Muscle of arm (tissue), 14 donors: ENCODE measurements at places on chromosomes 12 and 14.

- no peak for DNase-seq
Observed at GRCh38 chr12:120134307-120134980, 17.9 kb upstream of the RAB35 start.

GRCh38 chr14:79916892-79917291 lies 294.4 kb downstream of the DIO2 start:
- no peak for DNase-seq

DNA sequence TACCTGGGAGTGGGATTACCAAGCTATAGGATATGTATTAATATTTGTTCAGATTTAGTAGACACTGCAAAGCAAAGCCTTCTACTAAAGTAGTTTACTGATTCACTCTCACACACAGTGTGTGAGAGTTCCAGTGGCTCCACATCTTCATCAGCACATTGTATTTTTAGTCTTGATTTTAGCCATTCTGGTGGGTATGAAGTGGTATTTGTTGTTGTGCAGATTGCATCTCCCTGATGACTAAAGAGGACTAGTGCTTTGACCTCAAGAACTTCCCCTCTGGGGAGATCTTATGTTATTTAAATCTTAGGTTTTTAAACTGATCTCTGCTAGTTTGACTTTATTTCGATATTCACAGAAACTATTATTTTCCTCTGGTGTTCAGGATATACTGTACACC lies 479.7 kb upstream of the RGS6 start:
- no peak for DNase-seq

- DNase-seq: no peak
Observed at GRCh38 chr12:93741659-93742109, 64.5 kb downstream of the CRADD start.

GRCh38 chr14:95037273-95037672 lies 120.1 kb downstream of the DICER1 start:
- no peak for DNase-seq

GRCh38 chr12:46382408-46382963 lies 9.9 kb upstream of the SLC38A2 start:
- DNase-seq: no peak

- no peak for DNase-seq
Observed at GRCh38 chr12:62113366-62114011, 146.7 kb upstream of the USP15 start.

DNA sequence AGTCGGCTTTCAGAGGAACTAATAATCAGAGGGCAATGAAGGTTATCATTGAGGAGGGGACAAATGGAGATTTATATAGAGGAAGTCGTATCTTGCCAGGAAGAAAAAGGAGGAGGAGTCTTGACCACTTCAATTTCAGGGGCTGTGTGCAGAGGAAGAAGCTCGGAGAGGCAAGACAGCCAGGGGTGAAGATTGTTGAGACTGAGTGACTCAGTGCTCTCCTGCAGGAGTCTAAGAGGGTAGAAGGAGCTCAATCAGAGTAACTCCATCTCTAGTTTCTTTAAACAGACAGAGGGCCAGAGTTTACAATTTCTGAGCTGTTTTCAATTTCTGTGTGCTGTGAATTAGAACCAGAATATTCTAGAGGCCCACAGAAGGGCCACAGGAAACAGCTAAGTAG lies 439.3 kb upstream of the PRICKLE1 start:
- no peak for DNase-seq

GRCh38 chr12:6872073-6873048 lies 742 bp downstream of the SPSB2 start:
- DNase-seq: peak; percentile 90

- no peak for DNase-seq
Observed at GRCh38 chr12:26848156-26848825, 15.3 kb upstream of the ITPR2 start.

DNA sequence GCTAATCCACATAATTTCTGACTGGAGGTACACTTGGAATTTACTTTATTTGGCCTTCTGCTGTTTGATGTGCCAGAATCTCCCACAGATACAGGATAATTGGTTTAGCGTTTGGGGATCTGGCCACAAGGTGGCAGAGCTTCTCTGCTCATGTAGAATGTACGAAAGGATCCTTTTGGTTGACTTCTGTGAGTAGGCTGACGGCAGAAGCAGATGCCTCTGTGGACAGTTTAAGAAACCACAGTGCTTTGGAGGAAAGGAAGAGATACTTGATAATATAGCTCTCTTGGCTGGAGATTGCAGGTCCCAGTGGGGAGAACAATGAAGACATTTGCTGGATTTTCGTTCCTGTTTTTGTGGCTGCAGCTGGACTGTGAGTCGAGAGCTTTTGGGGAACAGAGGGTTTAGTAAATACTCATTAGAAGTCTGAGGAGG lies 75.3 kb upstream of the OR4E1 start:
- DNase-seq: peak; percentile 16

DNA sequence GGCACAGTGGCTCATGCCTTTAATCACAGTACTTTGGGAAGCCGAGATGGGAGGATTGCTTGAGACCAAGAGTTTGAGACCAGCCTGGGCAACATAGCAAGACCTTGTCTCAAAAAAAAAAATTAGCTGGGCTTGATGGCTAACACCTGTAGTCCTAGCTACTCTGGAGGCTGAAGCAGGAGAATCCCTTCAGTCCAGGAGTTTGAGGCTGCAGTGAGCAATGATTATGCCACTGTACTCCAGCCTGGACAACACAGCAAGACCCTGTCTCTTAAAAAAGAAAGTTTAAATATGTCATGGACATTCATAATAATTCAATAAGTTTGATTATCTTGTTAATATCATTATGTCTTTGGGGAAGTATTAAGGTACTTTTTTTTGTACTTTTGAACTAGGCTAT lies 38.9 kb downstream of the KIAA0586 start:
- DNase-seq: no peak

DNA sequence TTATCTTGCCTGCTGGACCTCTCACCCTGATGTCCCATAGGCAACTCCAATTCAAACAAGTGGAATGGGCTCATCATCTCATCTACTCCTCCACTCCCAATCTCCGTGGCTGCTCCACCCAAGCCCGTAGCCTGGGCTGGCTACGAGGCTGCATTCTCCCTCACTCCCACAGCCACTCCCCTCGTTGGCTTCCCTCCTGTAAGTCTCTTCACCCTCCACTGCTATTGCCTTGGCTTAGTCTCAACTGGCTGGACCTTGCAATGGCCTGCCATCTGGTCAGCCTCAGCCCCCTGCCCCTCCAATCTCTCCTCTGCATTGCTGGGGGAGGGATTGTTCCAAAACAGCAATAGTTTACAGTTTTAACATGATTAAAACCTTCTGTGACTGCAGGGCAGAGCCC lies 44.4 kb upstream of the PELI2 start:
- DNase-seq: no peak

- no peak for DNase-seq
Observed at GRCh38 chr14:69828354-69828753, 31.3 kb upstream of the SLC10A1 start.

GRCh38 chr12:6181166-6181565 lies 19.0 kb upstream of the CD9 start:
- DNase-seq: no peak

DNA sequence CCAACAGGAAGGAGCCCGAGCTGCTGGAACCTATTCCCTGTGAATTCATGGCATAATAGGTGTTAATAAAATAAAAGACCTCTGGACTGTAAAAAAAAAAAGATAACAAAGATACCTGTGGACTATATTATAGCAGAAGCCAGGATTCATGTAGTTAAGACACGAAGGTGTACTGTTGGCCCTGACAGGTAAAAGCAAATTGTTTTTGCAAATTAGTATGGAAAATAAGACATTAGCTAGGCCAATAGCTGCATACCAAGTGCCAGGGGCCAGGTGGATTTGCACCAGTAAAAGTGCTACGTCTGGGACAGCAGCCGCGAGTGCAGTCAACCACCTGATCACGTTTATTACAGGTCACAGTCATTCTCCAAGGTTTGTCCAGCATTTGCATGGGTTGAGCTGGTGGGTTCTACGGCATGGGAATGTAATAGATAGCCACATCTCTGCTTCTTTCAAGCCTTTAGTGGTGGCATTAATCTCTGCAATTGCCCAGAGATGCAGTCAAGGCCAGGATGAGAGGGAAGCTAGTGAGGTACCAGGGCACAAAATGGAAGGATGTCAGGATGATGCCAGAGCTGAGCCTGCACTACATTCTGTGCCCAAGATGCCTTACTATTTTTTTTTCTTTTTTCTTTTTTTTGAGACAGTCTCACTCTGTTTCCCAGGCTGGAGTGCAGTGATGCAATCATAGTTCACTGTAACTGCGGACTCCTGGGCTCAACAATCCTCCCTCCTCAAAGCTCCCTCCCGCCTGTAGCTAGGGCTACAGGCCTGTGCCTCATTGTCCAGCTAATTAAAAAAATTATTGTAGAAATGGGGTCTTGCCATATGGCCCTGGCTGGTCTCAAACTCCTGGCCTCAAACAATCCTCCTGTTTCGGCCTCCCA lies 26.3 kb downstream of the TNFAIP2 start:
- no peak for DNase-seq

DNA sequence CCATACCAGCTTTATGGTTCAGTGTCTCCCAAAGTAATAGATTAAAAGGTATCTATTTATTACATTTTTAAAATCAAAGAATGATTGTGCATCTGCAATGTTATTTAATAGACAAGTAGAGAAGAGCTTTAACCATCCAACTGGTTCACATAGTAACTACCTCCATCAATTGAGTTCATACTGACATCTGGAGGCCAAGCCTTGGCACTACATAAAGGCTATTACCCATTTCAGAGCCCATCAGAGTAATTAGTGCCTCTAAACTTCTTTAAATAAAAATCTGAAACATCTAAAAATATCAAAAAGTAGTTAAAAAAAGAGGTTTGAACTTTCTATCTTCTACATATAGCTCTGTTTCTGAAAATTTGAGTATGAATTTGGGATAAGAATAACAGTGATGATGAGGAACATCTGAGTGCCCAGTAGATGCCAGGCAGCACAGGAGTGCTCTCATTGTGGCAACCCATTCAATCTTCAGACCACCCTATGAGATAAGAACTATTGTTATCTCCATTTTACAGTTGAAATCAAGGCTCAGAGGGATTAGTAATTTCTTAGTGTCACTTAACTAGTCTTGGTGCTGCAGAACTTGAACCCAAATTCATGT lies 132.9 kb upstream of the DAAM1 start:
- DNase-seq: peak; percentile 66

- DNase-seq: no peak
Observed at GRCh38 chr14:74942608-74943007, 12.8 kb downstream of the PGF start.

DNA sequence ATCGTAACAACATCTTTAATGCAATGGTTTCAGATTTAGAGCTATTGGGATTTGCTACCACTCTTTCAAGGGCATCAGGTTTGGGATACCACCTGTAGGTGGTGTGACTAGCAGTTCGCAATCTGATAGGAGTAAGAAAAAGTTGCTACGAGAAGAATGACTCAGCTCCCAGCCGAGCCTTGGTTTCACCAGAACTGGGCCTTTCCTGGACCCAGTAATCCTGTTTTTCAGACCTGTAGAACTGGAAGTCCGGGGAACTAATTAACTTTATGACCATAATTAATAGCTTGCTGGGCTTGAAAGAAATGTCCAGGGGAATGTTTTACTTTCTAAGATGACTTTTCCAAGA lies 770 bp downstream of the ABHD4 start:
- DNase-seq: peak; percentile 25

DNA sequence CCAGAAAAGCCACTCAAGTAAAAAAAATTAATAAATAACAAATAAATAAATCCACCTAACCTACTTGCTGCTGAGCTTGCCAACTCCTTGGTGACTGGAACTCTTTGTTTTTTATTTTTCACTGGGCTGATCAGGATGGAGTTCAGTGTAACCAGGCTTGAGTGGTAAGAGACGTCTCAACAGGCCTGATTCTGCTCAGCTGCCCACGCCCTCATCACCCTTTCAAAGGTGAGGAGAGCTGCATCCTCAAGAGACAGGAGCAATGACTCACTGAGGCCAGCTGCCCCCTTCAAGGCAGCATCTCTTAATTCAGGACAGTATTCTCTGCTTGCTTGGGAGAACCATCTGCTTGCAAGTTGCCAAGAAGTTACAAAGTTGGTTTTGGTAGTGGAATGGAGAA lies 111.9 kb upstream of the CPM start:
- DNase-seq: no peak

DNA sequence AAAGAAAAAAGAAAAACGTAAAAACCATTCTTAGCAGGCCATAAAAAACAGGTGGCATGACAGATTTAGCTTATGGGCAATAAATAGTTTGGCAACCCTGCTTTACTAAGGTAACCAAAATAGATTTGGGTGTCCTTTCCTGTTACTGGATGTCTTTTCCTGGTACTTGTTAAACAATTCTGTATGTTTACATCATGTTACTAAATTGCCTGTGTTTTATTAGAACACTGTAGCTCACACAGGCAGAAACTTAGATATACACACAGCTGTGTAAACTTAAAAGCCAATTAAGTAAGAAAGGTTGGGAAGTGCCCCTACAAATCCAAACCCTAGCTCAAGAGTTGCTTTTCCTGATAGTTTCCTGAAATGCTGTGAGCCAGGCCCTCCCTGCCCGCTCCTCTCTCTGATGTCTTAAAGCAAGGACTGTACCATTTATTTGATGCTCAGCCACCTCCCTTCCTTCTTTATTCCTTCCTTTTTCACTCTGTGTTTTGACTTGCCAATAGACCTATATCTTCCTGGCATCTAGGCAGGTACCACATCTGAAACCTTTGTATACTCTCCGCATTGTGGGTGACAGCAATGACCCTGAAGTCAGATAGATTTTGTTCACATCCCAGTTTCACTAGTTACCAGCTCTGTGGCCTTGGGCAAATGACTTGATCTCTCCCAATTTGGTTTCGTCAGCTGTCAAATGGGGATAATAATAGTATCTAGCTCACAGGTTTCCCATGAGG lies 3.7 kb upstream of the CAMKK2 start:
- DNase-seq: no peak

GRCh38 chr12:116689521-116689920 lies 48.3 kb downstream of the SPRING1 start:
- no peak for DNase-seq

- no peak for DNase-seq
Observed at GRCh38 chr14:96752594-96752993, 44.6 kb upstream of the VRK1 start.

DNA sequence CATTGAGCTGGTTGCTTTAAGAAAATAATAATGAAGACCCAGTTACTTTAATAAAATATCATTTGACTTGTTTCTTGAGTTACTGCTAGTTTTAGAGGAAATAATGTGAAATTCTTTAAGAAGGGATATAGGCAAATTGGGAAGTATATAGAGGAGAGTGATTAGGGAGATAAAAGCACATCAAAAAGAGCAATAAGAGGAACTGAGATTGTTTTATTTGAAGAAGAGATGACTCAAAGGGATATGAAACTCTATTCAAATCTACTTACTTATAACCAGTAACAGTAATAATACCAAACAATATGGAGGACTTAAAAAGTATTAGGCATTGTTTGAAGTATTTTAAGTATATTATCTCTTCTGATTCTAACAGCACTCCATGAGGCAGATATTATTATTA lies 37.1 kb downstream of the LRRK2 start:
- DNase-seq: no peak
